ENCODE measurements at places on chromosomes 5 and 9.

- no peak for DNase-seq
Observed at GRCh38 chr5:14917719-14918118, 46.1 kb upstream of the ANKH start.

DNA sequence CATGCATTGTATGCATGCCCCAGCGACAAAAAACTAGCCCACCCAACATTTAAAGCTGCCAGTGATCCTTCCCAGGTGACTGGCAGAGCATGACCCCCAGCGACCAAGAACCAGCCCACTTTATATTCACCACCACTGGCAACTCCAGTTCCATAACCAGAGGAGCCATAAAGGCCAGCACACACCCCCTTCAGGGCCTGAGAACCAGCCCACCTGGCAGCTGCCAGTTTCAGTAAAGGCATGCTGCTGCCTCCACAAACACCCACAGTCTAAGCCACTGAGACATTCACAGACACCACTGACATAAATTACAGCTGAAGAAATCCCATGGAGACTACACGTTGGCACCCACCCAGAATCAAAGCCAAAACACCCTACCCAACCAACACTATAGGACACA lies 46.9 kb upstream of the RGS7BP start:
- no peak for DNase-seq

- DNase-seq: no peak
Observed at GRCh38 chr5:127961763-127962145, 121.8 kb upstream of the SLC12A2 start.

DNA sequence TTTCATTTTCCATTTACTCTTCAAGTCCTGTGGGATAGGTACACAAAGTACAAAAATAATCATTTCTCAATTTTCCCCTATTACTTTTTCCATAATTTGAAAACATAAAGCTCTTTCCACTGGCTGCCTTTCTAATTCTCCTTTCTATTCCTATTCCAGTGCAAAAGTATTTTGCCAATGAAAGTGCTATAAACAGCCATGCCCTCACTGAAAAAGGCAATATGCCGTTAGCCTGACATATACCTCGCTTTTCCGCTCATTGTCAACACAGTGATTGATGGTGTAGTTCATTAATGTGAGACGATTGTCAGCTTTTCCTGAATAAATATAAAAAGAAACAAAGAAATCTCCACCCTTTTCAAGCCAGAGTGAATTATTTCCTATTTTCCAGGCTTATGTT lies 97.5 kb downstream of the EBF1 start:
- DNase-seq: no peak

DNA sequence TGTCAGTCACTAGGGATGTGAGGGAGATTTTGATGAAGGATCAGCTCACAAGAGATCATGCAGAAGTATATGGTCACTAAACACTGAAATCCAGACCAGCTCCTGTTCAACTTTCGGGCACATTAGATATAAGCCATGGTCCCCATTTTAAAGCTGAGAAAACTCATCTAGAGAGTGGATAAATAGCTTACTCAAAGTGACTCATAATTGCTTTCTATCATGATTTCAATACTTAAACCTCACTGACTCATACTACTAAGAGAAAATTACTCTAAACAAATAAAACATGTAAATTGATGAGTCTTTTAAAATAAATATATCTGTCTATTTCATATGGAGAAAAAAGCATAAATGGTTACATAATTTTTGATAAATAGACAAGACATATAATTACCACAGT lies 567.7 kb downstream of the TLR4 start:
- DNase-seq: no peak

DNA sequence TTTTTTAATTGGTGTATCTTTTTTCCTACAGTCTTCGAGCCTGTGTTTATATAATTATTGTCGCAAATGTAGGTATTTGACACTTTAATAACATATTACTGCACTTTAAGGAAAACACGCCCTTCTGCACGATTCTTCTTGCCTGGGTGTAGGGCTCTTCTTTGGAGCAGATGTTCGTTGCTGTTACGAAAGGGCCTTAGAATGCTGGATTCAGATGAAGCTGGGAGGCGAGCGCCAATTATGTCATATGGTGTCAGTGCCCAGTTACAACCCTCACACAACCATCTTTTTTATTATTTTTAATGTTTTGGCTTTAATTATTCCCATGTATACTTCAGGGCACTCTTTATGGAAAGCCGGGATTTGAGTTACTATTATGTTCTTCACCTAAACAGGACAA lies 553.0 kb downstream of the EBF1 start:
- no peak for DNase-seq

DNA sequence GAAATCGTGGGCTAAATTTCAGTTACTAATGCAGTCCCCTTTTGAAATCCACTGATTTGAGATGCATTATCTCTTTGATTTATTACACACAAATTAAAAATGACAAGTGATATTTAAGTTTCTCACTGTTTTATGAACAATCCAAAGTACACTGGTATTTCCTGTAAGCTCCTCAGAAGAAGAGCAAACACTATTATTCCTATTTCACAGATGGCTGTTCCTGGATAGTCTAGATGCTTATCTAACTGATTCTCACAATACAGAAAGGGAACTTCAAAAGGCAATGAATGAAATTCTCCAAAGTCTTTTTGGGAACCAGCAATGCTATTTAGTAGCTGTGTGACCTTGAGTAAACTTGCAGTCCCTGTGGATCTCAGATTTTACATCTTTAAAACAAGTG lies 404.7 kb upstream of the DAB2 start:
- DNase-seq: no peak

GRCh38 chr5:139378101-139378825 lies 4.8 kb downstream of the SLC23A1 start:
- no peak for DNase-seq

DNA sequence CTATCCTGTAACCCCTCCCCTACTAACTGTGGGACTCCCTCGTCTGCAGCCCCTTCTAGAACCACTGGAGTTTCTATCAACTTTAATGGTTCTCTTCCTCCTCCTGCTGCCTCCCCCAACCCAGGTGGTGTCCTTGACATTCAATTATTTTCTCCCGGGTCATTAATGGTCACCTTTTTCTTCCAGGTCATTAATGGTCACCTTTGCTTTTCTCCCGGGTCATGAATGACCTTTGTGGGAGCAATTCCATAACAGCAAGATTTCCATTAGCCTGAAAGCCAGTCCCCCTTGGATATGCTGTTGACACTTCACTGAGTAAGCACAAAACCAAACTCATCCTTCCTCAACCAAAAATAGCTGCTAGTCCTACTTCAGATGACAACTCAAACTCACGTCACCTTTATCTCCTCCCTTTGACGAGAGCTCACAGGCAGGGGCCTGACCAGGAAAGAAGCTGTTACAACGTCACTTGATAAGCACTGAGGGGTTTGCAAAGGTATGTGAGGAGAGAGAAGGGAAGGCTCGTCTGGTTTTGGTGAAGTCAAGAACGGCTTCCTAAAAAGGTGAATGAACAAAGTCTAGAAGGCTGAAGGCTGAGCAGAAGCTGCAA lies 10.9 kb downstream of the CCDC127 start:
- no peak for DNase-seq

DNA sequence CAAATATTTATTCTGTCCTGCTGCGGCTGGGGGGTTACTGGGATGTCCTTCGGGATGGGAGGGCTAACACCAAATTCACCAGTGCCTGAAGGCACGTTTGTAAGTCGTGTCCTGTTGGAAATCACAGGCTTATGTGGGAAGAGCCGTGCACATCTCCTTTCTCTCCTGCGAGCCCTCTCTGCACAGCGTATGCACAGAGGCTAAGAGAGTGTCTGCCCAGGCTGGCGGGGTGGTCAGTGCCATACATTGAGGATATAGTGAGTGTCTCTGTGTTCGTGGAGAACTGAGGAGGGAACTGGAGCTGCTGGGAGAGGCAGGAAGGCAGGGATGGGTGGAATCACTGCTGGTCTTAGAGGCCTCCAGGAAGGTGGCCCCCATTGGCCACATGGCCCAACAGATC lies 110.1 kb downstream of the WNK2 start:
- DNase-seq: no peak

DNA sequence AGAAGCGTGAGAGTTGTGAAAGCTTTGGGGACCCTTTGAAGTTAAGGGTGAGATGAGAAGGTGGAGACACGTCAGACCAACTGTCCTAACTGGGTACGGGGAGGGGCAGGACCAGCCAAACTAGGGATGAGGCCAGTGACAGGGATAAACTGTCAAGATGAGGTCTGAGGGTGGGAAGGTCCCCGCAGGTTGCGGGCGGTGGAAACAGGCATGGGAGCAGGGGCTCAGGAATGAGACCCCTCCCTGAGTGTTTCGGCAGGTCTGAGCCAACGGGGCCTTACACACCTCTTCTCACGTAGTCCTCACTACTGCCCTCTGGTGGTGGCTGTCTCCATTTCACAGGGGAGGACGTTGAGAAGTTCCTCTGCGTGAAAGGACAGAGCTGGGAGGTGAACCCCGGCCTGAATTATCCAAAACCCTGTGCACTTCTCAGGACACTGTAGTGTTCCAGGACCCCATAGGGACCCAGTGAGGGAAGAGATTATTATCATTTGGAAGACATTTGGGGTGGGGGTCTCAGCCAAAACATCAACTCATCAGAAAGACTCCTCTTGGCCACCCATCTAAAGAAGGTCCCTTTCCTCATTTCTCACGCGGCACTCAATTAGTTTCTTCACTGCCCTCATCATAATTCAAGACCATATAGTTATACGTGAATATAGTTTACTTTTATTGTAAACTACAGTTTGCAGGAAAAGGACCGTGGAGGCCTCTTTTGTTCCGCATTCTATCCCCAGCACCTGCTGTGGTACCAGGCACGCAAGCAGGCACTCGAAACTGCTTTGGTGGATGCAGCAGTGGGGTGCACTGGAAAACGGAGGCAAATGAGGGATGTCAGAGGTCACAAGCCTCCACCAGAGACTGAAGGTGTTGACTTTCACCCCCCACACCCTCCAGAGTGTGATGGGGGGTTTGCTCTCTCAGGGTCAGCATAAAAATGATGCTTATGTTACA lies 21.7 kb upstream of the NANS start:
- DNase-seq: peak; percentile 84

DNA sequence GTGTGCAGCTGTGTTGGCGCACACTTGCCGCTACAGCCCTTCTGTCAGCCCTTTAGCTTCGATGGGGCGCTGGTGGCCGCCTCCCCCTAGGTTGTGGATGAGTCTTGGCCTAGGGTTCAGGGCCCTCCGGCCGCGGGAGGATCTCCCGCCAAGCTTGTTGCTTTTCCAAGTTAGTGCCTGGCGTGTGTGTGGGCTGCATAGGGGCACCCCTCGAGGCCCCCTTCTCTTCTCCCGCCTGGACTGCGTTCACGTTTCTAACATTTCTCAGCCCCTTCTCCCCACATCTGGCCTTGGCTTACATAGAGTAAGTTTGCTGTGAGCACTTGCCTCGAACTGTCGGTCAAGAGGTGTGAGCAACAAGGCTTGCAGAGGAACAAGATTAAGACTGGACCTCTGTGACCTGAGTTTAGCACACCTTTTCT lies 413 bp upstream of the OXCT1 start:
- no peak for DNase-seq

- DNase-seq: no peak
Observed at GRCh38 chr5:43560128-43560527, 3.3 kb upstream of the PAIP1 start.

DNA sequence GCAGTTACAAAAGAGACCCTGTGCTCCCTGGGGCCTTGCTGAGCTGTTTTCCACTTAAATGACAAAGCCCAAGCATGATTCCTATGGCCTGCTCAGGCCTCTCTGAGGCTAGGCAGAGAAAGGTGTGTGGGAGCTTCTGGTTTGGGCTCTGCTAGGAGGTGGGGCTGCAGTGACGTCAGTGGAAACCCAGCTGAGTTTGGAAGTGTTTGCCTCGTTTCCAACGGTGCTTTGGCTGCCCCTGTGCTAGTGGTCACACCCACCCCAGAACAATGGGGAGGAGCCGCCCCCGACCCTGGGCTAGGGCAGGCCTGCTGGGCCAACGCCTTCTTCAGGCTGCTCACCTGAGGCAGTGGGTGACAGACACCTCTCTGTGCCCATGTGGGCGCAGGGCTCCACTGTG lies 10.4 kb downstream of the ANGPTL2 start:
- no peak for DNase-seq

DNA sequence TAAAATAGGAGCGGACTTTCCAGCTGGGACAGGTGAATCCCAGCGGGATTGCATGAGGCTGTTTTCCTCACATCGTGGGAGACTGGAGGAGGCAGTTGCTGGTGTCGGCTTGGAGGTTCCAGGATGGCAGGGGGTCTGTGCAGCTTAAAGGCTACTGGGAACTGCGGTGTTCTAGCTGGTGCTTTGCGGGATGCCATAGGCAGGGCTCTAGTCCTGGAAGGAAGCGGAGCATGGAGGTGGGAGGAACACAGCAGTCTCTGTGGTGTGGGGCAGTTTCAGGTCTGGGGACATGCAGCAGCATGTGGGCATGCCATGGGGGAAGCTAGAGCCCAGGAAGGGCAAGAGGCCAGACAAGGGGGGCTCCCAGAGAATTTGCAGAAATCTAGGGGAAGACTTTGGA lies 141.5 kb downstream of the NSG2 start:
- DNase-seq: no peak

GRCh38 chr5:74516211-74516636 lies 124.3 kb downstream of the ENC1 start:
- no peak for DNase-seq

DNA sequence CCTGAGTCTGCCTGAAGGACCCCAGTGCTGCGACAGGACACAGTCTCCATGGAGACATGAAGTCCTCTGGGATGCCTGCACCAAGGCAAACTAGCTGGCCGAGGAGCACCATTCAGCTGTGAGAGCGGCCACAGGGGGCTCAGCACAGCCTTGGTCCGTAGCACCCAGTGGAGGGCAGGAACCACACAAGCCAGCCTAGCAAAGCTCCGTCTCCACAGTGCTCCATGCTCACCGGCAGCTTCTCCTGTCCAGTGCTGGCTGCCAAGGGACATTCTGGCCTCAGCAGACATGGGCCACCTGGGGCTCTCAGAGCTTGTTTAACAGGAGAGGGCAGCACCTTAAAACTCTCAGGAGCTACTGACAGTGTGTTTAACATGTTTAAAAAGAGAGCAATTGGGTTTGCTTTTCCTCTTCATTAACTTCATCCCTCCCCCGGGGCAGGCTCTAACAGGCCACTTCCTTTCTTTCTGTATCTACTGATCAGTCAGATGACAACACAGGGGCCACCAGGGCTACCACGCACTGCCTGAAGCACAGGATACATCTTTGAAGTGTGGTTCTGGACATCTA lies 57.0 kb downstream of the SECISBP2 start:
- DNase-seq: no peak

GRCh38 chr9:33510262-33511183 lies 13.5 kb upstream of the ANKRD18B start:
- DNase-seq: peak; percentile 73

DNA sequence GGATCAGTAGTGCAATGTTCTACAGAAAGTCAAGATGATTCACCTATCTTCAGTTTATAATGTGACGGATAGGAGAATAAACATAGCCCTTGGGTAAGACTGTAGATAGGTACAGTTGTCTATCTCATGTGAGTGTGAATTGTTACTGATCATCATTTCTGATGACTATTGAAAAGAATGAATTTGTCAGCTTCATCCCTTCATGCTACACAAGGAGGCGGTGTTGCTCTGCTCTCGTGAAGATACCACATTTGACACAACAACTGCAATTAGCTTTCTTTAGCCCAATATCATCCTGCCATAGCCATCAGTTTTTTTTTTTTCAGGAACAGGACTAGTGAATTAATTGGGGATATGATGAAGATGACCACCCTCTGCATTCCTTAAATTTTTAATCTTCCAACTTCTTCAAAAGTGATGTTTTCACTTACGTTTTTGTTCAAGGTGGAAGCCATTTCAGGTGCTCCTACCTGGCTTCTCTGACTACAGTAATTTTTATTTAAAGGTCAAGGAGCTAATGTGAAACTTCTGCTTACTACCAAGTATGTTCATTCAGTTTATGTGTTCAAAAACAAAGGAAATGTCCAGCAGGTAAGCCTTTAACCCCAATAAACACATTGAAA lies 152.9 kb upstream of the MOCS2 start:
- no peak for DNase-seq

Measured in type B pancreatic cell (in vitro differentiated cells).